ENCODE measurements at places on chromosomes 13 and 19. TPM values are rescaled to one million over a fixed set of nuclear protein-coding genes. Genes with fewer than 3 reads are reported as not detected.

DNA sequence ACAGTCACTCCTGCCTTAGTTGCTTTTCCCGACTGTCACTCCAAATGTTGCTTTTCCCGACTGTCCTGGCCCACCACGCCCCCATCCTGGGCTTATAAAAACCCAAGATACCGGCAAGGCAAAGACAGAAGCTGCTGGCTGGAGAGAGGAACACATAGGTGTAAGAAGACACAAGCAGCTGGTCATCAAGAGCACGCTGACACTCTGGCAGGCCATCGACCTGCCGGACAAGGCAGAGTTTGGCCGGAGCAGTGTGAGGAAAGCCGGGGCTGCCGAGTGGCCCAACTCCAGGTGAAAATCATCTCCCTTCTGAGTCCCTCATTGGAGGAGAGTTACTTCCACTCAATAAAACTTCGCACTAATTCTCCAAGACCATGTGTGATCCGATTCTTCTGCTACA is 349.5 kb downstream of the SLITRK1 start:
- no peaks in the 10 kb centered on the region for H3K27me3 ChIP-seq
- H3K4me1 ChIP-seq: no peaks in the 10 kb centered on the region
- no peak overlapping the region for H3K27ac ChIP-seq
- H3K4me3 ChIP-seq: no peak overlapping the region
- no peaks in the 10 kb centered on the region for H3K36me3 ChIP-seq
- DNase-seq: no peak

DNA sequence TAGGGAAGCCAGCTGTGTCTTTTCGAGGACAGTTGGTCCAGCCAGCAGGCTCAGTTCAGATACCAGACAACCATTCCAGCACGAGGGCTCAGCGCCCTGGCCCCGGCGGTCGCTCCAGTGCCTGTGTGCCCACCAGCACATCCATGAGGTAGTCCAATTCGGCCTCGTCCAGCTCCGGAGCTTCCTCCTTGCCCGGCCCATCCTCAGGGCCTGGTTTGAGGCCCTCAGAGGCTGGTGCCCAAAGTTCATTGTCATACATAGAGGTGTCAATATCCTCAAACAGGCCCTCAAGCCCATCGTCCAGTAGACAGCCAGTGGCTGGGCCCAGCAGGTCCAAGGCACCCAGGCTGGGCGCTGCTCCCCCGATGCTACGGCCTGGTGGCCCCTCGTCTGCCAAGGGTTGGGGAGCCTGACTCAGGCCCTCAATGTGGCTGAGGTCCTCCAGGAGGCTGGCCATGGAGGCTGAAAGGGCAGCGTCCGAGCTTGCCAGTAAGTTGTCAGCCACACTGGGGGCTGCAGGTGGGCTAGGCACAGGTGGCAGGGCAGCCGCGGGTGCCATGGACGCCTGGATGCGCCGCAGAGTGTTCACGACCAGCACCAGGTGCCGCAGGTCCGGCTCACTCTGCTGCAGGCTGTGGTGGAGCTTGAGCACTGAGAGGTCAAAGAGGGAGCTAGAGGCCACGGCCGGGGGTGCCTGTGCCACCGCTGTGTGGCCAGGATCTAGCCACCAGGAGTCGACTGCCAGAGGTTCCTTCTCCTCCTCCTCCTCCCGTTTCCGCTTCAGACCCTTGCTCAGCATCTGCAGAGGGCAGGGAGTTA is 2.8 kb downstream of the SERTAD1 start:
- H3K36me3 ChIP-seq: peaks cover 16% of the 10 kb centered on the region
- H3K4me1 ChIP-seq: peaks cover 35% of the 10 kb centered on the region
- H3K27ac ChIP-seq: peak overlapping the region; percentile 86
- no peak for DNase-seq
- no peak overlapping the region for H3K4me3 ChIP-seq
- no peaks in the 10 kb centered on the region for H3K27me3 ChIP-seq

ZBTB7A gene
- 44.5 TPM for total RNA-seq

DNA sequence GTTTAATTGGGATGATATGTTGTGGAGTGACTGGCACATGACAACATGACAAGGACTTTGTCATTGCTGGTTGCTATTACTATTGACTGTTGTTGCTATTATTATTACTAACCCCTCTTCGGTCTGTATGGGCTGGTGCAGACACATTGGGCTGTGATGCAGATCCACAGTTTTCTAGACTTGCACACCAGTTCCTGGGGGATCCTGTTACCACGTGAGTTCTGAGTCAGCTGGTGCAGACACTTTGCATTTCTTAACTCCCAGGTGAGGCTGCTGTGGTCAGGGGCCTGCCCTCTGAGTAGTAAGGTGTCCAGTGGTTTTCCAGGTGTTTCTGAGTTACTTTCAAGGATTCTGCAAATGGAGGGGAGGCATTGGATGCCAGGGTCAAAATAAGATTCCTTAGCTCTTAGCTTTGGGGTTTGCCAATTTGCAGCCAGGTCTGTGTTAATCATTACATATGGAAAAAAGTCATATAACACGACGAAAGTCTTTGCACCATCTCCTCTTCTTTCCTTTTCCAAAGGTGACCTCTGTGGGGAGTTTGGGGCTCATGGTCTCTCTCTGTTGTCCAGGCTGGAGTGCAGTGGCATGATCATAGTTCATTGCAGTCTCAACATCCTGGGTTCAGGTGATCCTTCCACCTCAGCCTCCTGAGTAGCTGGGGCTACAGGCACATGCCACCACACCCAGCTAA is 19.3 kb downstream of the BICRA start:
- DNase-seq: no peak
- no peaks in the 10 kb centered on the region for H3K27me3 ChIP-seq
- no peak overlapping the region for H3K27ac ChIP-seq

CD209 gene
- total RNA-seq: 0.11 TPM

DNA sequence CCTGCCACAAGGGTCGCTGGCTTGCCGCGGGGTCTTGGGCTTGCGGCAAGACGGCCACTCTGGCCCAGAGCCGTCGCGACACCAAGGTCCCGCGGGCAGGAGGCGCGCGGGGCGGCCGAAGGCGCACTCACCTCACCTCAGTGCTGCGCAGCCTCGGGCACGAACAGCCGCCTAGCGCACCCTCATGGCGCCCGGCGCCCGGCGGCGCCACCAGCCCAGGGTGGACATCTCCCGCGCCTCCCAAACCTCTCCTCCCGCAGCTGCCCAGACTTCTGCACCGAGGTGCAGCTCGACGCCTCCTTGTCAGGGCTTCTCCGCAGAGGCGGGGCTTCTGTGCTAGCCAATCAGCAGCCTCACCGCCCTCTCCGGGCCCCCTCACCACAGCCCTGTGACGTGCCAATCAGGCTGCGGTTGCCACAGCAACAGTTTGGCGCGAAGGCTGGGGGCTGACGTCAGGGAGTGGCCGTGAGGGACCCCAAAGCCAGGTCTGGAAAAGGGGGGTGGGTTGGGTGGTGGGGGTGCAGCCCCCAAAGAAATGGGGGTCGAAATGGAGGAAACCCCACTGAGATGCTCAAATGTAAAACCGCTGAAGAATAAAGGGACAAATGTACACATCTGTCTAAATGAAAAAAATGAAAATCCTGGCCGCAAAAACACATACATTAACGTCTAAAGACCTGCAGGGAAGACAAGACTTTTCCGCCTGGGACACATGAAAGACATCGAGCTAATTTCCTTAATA is at the start of the genes PEG3 and ZIM2:
Gene PEG3 (minus strand): TSS at position 276 of the 742 bp plus-strand sequence. CDS start 16,071 bp downstream, outside the sequence.
Gene ZIM2 (minus strand): TSS at position 276 of the 742 bp plus-strand sequence. CDS start 16,449 bp downstream, outside the sequence.
- H3K4me3 ChIP-seq: no peak within 1 kb of the TSS
- H3K36me3 ChIP-seq: no peaks in the 10 kb centered on the region
- H3K4me1 ChIP-seq: no peaks in the 10 kb centered on the region
- peaks cover 2% of the 10 kb centered on the region for H3K27me3 ChIP-seq
- DNase-seq: no peak

DNA sequence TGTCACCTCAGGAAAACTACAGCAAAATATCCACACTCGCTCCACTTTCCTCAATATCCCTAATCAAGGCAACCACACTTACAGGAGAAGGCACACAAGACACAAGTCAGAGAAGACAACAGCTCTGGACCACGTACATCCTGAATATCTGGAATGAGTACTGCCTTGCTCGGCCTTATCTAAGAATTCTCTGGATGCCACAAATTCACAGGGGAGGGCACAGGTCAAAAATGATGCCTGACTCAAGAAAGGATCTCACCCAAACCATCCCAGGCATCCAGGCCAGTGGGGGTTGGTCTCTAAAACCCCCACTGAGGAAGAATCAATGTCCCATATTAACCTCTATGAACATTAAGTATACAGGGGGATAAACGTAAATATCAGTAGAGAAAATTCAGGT is 29.9 kb downstream of the ATP7B start:
- peaks cover 22% of the 10 kb centered on the region for H3K27me3 ChIP-seq
- peaks cover 1% of the 10 kb centered on the region for H3K36me3 ChIP-seq
- H3K27ac ChIP-seq: no peak overlapping the region
- H3K4me1 ChIP-seq: no peaks in the 10 kb centered on the region

DNA sequence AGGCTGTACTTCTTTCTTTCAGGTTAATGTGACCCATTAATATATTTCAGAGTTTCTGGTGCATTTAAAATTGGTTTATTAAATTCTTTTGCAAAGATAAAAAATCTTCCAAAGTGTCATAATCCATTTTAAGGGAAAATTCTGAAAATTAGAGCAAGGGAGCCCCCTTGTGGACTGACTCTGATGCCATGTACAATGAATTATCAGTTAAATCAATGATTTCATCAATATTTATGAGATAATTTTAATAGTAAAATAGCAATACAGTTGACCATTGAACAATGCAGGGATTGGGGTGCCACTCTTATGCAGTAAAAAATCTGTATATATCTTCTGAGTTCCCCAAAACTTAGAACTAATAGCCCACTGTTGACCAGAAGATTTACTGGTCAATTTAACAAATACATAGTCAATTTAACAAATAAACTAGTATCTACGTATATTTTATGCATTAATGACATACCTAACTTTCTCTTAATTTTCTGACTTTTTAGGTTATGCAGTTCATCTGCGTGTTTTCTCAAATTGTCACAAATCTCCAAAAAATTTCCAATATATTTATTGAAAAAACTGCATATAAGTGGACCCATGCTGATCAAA is 479.1 kb upstream of the MIR17HG start:
- no peak for DNase-seq
- H3K4me3 ChIP-seq: no peak overlapping the region
- H3K4me1 ChIP-seq: no peaks in the 10 kb centered on the region
- H3K36me3 ChIP-seq: no peaks in the 10 kb centered on the region
- no peaks in the 10 kb centered on the region for H3K27me3 ChIP-seq
- H3K27ac ChIP-seq: no peak overlapping the region

GTF2F1 gene
- total RNA-seq: 67.6 TPM

DPF1 gene
- not detected for total RNA-seq

DNA sequence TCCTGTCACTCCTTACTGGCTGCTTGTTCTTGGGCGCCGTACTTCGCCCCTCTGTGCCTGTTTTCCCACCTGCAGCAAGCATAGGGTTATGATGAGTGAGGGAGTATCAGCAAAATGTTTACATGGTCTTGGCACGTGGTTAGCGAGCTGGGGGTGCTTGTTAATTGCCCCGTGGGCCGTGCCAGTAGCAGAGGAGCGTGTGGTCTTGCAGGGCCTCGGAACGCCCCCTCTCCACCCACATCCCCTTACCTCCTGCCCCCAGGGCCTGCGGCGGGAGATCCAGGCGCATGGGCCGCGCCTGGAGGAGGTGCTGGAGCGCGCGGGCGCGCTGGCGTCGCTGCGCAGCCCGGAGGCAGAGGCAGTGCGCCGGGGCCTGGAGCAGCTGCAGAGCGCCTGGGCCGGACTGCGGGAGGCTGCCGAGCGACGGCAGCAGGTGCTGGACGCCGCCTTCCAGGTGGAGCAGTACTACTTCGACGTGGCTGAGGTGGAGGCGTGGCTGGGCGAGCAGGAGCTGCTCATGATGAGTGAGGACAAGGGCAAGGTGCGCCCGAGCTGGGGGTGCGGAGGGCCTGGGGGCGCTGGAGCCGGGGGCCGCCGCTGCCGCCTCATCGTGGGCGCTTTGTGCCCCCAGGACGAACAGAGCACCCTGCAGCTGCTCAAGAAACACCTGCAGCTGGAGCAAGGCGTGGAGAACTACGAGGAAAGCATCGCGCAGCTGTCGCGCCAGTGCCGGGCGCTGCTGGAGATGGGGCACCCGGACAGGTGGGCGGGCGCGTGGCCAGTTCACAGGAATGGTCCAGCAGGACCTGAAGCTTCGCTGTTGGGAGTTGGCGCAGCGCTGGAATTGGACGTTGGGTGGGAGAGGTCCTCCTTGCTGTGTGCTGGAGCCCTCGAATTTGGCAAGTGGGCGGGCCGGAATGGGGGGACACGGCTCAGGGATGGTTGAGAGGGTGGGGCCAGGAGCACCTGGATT is 22.5 kb upstream of the SHKBP1 start:
- no peak overlapping the region for H3K27ac ChIP-seq
- peaks cover 43% of the 10 kb centered on the region for H3K27me3 ChIP-seq
- no peak for DNase-seq

PTPRH gene
- not detected for total RNA-seq

ZNF85 gene
- 15.0 TPM for total RNA-seq

- H3K27ac ChIP-seq: no peak overlapping the region
- H3K4me3 ChIP-seq: no peak overlapping the region
- H3K4me1 ChIP-seq: no peaks in the 10 kb centered on the region
- DNase-seq: no peak
- no peaks in the 10 kb centered on the region for H3K27me3 ChIP-seq
These were observed 752.5 kb upstream of the SGCG start for GRCh38 chr13:22428188-22428828.

VSTM1 gene
- not detected for total RNA-seq

DNA sequence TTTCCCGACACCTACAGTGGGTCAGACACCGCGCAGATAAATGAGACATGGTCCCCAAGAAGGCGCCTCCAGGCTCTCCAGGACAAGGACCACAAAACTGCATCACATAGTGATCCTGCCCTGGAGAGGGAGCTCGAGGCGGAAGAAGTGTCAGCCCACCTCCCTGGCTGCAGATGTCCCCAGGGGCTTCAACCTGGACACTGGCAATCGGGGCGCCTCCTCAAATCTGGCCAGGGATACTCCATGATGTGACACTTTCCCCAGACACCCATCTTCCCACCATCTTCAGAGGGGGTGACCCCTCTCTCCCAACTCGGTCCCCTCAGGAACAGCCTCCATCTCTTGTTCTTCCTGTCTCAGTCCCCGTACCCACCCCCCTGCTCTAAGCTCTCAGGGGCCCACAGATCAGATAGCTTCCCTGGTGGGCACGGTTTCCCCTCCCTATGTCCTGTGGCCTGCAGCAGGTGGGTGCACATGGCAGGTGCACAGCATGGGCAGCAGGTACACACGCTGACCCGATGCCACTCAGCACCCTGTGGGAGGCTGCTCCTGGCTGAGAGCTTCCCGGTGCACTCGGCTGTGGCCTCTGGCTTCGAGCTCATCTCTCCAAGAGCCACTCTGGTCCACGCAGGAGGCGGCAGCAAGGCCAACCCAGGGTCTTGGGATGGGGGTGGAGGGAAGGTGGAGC is 61.2 kb downstream of the PEPD start:
- H3K27me3 ChIP-seq: no peaks in the 10 kb centered on the region
- no peak overlapping the region for H3K4me3 ChIP-seq
- no peak for DNase-seq
- H3K36me3 ChIP-seq: peaks cover 23% of the 10 kb centered on the region
- no peak overlapping the region for H3K27ac ChIP-seq
- H3K4me1 ChIP-seq: no peaks in the 10 kb centered on the region

DNA sequence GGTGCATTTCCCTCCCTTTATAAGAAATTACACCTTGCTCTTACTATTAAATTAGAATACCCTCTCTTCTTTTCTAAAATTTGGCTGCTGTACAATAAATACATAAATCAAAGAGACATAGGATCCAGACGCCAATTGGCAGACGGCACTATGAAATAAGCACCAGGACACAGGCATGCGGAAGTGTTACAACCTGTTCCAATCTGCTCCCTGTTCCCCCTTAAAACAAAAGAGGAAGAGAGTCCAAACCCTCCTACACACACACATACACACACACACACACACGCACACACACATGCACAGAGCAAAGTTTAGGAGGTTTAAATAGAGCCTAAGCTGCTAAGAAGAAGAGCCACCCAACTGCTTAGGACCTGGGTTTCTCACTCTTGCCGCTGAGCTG is 75.6 kb upstream of the ZNF507 start:
- H3K27ac ChIP-seq: no peak overlapping the region
- peaks cover 3% of the 10 kb centered on the region for H3K27me3 ChIP-seq
- no peaks in the 10 kb centered on the region for H3K4me1 ChIP-seq
- DNase-seq: no peak
- H3K4me3 ChIP-seq: no peak overlapping the region
